NCI-H446 (cell line): ENCODE measurements at places on chromosomes 5 and 9.

GRCh38 chr9:479304-479970, 264.8 kb downstream of the DOCK8 start:
- no peak for DNase-seq

- no peak for DNase-seq
Observed at GRCh38 chr5:107251151-107251550, 419.6 kb downstream of the EFNA5 start.

- no peak for DNase-seq
Observed at GRCh38 chr9:127065592-127065991, 56.8 kb downstream of the ANGPTL2 start.

- DNase-seq: no peak
Observed at GRCh38 chr9:37927601-37928551, 23.9 kb upstream of the SLC25A51 start.

DNA sequence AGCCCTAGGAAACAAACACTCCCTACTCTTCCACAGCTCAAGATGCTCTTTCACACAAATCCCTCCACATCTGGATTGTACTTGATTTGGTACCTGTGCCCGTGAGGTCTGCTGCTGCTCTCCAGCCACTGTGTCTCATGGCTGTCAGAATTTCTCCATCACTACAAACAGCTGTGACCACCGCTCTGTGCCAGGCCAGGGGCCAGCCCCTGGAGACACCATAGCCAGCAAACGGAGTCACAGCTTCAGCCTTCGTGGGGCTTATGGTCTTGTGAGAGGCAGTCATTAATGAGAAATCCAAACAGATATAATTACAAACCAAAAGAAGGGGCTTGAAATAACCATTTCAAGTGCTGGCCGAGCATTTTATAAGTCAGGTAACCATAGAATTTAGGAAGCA, 43.6 kb downstream of the ADAM19 start:
- DNase-seq: no peak

DNA sequence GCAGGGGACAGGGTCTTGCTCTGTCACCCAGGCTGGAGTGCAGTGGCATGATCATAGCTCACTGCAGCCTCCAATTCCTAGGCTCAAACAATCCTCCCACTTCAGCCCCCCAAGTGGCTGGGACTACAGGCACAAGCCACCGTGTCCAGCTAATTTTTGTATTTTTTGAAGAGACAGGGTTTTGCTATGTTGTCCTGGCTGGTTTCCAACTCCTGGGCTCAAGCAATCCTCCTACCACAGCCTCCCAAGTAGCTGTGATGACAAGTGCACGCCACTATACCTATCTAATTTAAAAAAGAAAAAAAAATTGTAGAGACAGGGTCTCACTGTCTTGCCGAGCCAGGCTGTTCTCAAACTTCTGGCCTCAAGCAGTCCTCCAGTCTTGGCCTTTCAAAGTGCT, 31.6 kb upstream of the LECT2 start:
- no peak for DNase-seq

GRCh38 chr5:93272108-93272507, 308.9 kb downstream of the NR2F1-AS1 start:
- DNase-seq: no peak

GRCh38 chr9:33794560-33794959, 801 bp upstream of the PRSS3 start:
- DNase-seq: no peak

DNA sequence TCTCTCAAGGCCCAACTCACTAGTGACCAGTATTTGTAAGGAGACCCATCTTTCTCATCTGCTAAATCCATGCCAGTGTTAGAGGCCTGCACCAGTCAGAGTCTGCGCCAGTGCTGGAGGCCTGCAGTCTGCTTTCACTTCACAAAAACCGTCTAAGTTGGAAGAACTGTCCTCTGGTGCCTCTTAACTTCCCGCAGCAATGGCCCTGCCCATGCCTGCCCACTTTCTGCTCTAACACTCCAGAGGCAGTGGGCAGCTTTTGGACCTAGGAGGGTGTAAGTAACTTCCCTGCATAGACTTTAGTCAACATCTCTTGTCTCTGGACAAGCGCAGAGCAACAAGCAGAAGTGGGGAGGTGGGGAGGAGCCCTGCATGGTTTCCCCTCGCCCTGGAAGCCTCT, 152.9 kb downstream of the AUH start:
- DNase-seq: no peak

DNA sequence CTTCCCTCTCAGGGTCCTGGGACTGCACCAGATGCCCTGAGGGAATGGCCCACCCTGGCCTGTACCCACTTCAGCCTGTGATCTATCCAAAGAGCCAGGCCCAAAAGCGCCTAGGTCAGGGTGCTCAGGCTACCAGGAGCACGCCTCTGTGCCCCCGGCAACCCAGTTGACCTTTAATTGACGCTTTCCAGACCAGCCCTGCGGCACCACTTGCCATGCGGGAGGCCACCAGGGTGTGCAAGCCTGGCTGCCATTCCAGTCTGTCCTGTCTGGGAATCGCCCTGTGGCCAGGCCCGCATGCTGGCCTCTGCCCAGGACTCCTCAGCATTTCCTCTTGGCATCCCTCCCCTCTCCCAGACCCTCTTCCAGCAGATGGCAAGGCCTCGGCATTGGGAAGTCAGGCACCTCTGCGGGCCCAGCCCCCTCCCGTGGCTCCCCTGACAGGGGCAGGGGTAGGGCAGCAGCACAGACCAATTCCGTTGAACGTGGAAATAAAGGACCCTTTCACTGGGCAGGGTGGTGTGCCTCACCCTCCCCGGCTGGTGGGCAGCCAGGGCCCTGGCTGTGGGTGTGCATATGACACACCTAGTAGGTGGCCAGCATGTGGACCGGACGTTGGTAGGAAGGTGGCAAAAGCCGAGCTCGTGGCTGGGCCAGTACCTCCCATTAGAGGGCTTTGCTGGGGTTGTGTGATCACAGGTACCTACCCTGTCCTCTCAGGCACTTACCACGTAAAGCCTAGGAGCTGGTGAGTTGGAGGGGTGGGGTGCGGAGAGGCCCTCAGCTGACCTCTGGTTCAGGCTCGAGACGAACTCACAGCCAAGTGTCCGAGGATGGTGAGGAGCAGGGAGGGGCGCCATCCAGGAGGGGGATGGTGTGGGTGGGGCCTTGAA, 3.5 kb upstream of the AIF1L start:
- no peak for DNase-seq

DNA sequence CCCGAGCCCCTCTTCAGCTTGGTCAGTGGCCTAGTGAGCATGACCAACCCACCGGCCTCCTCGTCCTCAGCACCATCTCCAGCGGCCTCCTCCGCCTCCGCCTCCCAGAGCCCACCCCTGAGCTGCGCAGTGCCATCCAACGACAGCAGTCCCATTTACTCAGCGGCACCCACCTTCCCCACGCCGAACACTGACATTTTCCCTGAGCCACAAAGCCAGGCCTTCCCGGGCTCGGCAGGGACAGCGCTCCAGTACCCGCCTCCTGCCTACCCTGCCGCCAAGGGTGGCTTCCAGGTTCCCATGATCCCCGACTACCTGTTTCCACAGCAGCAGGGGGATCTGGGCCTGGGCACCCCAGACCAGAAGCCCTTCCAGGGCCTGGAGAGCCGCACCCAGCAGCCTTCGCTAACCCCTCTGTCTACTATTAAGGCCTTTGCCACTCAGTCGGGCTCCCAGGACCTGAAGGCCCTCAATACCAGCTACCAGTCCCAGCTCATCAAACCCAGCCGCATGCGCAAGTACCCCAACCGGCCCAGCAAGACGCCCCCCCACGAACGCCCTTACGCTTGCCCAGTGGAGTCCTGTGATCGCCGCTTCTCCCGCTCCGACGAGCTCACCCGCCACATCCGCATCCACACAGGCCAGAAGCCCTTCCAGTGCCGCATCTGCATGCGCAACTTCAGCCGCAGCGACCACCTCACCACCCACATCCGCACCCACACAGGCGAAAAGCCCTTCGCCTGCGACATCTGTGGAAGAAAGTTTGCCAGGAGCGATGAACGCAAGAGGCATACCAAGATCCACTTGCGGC, 1.8 kb downstream of the EGR1 start:
- DNase-seq: no peak

DNA sequence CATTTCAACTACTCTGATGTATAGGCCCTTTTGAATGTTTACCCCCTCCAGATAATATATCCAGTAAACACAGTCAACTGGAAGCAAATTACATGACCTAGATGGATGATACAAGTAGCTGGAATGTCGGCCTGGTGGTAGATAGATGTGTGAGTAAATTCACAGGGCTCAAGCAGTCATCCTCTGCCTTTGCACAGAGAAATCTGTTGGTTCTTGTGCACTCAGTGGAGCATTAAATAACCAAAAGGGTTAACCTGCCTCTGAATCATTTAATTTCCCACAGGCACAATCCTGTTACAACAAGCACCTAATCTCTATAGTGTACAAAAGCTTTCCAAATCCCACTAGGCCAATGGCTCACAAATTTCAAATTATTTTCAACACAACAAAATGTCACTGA, 668.3 kb downstream of the DNAH5 start:
- no peak for DNase-seq

- no peak for DNase-seq
Observed at GRCh38 chr5:39175273-39175955, 43.9 kb downstream of the FYB1 start.

- DNase-seq: no peak
Observed at GRCh38 chr5:136191304-136192014, 1.5 kb downstream of the SMIM32 start.

GRCh38 chr5:103035701-103036100, 84.2 kb downstream of the GIN1 start:
- DNase-seq: no peak

- no peak for DNase-seq
Observed at GRCh38 chr9:23663536-23663935, 162.5 kb downstream of the ELAVL2 start.

- no peak for DNase-seq
Observed at GRCh38 chr5:66232275-66232674, 88.2 kb downstream of the SREK1 start.

DNA sequence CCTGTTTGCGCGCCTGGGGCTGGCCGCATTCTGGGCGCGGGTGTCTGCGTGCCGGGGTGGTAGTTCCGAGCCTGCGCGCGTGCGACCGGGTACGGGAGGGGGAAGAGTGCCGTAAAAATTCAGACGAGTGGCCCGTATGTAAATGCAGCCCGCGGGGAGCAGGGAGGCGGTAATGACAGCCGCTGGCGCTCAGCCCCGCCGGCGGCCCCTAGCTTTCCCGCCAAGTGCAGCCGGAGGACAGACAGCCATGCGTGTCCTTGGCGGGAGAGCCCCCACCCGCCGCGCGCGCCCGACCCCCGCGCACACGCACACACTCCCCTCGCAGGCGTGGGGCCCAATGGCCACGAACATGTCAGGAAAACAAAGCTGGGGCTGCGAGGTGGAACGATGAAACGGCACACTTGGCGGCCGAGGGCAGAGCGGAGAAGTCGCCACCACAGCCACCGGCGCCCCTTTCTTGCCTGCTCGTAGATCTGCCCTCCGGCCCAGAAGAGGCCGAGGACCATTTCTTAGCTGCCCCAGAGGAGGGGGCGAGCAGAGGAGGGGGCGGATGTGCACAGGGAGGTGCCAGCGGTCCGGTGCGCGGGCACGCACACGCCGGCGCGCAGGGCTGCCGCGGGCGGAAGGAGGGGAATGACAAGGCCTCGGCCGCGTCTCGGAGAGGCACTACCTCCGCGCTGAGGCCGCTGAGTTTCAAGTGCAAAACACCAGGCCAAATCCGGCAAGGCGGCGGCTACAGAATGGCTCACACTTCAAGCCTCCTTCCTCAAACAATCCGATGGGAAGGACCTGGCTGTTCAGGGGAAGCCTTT, 208.4 kb downstream of the MEF2C start:
- DNase-seq: no peak

- DNase-seq: peak; percentile 67
Observed at GRCh38 chr5:148808864-148809642, 17.4 kb upstream of the ADRB2 start.

- no peak for DNase-seq
Observed at GRCh38 chr9:126125177-126125576, 201.5 kb upstream of the MVB12B start.

- DNase-seq: no peak
Observed at GRCh38 chr9:135517407-135517822, 3.8 kb upstream of the LCN1 start.

- peak; percentile 45 for DNase-seq
Observed at GRCh38 chr5:65483546-65484346, 2.0 kb upstream of the ADAMTS6 start.

DNA sequence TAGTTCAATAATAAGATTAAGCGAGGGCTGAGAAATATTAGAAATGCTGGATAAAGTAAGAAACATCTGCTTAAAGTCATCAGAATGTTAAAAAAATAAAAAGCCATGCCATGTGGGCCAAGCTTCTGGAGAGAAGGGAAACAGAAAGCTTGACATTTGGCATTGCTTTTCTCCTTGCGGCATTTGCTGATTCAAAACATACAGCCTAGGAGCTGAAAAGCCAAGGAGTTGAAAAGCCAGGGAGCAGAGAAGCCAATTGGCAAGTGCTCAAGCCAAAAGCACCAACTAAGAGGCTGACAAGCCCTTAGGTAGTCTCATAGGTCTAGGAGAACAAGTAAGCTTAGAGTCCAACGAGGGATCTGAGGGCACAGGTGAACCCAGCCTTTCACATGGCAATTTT, 754.3 kb downstream of the TLE4 start:
- DNase-seq: peak; percentile 58

- DNase-seq: no peak
Observed at GRCh38 chr9:128774804-128775203, 3.1 kb upstream of the ZER1 start.

DNA sequence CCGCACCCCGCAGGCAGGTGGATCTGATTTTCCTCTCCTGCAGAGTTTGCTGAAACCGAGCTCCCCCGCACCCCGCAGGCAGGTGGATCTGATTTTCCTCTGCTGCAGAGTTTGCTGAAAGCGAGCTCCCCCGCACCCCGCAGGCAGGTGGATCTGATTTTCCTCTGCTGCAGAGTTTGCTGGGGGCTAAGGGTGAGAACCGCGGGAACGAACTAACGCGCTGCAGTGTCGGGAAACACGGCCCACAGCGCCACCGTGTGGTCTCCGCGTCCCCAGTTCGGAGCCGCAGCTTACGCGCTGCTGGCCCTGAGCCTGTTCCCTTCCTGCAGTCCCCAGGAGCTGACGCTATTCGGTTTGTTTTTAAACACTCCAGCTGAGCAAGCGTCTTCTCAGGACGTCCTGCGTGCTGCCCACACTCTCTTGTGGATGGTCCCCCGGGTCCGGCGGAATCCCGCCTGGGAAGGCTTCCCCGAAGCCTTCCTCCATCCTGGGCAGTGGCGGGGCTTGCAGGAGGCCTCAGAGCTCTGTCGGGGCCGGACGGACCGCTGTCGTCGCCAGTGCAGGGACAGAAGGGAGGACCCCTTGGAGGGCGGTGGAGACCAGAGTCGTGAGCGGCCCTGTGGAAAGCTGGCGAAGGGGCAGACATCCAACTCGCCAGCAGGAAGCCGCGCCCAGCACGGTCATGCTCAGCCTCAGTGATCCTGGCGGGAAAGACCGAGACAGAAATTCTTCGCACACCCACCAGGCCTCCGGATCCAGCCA, 121.2 kb upstream of the LPCAT1 start:
- DNase-seq: peak; percentile 83

- DNase-seq: no peak
Observed at GRCh38 chr5:169647566-169647965, 10.5 kb downstream of the DOCK2 start.

GRCh38 chr5:32031089-32031488, 143.0 kb downstream of the GOLPH3 start:
- DNase-seq: no peak

GRCh38 chr5:19988457-19988856, 457 bp upstream of the CDH18 start:
- no peak for DNase-seq
